Right renal pelvis (tissue), 4 donors: ENCODE measurements at places on chromosomes 1 and 21. TPM values are rescaled to one million over a fixed set of nuclear protein-coding genes. Genes with fewer than 3 reads are reported as not detected.

Gene ACKR1
- 1.6 TPM for polyA plus RNA-seq

Gene ENAH
- polyA plus RNA-seq = 96.6 TPM

Gene TNFRSF9
- polyA plus RNA-seq = 0.08 TPM

Gene CYP4Z1
- 0.19 TPM for polyA plus RNA-seq

Gene FYB2
- polyA plus RNA-seq = 1.1 TPM

Gene KCNE2
- 1.5 TPM for polyA plus RNA-seq

Gene CD84
- 1.2 TPM for polyA plus RNA-seq

Gene ADAM15
- polyA plus RNA-seq = 42.9 TPM

Gene ZSWIM5
- 6.5 TPM for polyA plus RNA-seq

Gene CRP
- not detected for polyA plus RNA-seq

Gene LRRIQ3
- polyA plus RNA-seq = 5.0 TPM

Gene C1orf198
- polyA plus RNA-seq = 92.3 TPM

Gene SLAMF8
- 0.62 TPM for polyA plus RNA-seq

Gene PRKAB2
- 28.5 TPM for polyA plus RNA-seq

Gene SLC6A9
- 7.7 TPM for polyA plus RNA-seq

Gene GRHL3
- 3.0 TPM for polyA plus RNA-seq

Gene SLC16A4
- polyA plus RNA-seq = 81.3 TPM

Gene SLC39A1
- 80.8 TPM for polyA plus RNA-seq

Gene ARHGEF16
- polyA plus RNA-seq = 25.7 TPM

Gene RYR2
- polyA plus RNA-seq = 1.4 TPM
